ENCODE measurements at places on chromosomes 12 and 14.

DNA sequence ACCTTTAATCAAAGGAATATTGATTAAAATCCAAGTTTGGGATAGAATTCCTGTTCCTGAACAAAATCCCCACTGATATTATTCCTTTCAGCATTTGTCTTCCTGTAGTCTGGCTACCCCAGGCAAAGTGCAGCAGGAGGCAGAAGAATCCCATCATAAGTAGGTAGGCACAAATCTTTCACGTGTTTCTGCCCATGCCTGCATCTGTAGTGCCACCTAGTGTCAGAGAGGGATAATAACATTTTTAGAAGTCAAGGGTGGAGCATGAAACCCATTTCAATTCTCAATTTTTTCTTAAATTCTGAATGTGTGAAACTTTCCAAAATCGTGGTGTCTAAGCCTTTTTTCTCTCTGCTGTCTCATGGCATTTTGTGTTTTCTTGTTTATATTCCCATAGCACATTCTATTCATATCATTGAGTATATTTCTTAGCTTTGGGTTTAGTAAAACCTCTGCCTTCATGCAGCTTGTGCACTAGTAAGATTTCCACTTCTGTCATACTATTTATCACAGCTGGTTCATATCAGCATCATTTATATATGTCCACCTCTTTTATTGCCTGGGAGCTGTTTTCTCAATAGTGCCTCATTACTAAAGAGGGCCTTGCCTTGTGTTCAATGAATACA is 47.8 kb upstream of the RERG start:
- DNase-seq: peak; percentile 39

DNA sequence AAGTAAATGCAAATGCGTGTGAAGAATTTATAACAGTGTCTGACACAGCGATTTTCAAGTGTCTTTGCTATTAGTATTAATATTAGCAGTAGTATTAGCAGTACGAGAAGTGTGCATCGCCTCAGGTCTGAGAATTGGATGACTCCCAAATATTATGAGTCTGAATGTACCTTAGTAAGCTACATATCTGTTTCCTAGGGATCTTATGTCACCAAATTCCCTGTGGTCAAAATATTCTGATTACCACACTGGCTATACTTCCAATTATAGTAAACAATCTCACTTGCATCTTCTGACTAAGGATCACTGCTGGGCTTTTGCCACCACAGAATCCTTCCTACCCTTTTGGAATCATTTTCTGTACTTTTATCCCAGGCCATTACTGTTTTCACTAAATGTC is 396.0 kb upstream of the MIS18BP1 start:
- no peak for DNase-seq

GRCh38 chr12:60269611-60270269 is 673.9 kb downstream of the SLC16A7 start:
- no peak for DNase-seq

- no peak for DNase-seq
These were observed 33.7 kb upstream of the PPP1CC start for GRCh38 chr12:110776410-110776809.

DNA sequence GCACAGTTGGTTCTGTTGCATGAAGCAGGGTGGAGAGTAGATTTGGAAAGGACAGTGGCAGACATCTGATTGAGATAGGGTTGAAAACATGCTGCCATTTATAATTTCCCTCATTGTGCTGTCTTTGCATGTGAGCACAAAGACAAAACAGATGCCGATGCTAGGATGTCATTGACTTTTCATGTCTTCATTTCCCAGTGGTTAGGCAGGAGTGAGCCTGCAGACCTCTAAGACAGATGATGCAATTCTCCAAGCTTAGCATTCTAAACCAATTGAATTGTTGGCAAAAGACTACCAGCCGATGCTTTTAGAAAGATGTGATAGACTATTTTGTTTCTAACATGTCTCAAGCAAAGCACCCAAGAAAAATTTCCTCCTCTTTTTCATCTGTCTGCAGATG is 37.1 kb upstream of the PELI2 start:
- no peak for DNase-seq

- no peak for DNase-seq
These were observed 376.7 kb downstream of the ALG10 start for GRCh38 chr12:34398706-34399630.

Measured in NCI-H524 (cell line).